ENCODE measurements at places on chromosomes 5 and 9. TPM values are rescaled to one million over a fixed set of nuclear protein-coding genes. Genes with fewer than 3 reads are reported as not detected.

DNA sequence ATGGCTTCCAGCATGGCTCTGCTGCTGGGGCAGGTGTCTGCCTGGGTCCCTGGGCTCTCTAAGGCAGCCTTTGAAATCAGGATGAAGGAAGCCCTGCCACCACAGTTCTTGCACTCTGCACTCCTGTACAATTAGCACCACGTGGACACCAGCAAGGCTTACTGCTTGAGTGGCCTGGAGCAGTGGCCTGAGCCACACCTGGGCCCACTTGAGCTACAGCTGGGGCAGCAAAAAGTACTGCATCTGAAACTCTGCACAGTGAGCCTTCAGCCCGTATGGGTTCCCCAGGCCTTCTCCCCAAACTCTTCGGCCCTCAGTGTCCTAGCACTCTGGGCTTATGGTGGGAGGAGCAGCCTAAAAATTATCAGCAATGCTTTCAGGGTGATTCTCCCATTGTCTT is 8.0 kb upstream of the INIP start:
- DNase-seq = no peak

- peak; percentile 65 for DNase-seq
These were observed 27.9 kb upstream of the CTNNA1 start for GRCh38 chr5:138725153-138725817.

- no peak for DNase-seq
These were observed 158.8 kb downstream of the CNTLN start for GRCh38 chr9:17293685-17294084.

GRCh38 chr5:38403877-38404635 is 145.7 kb downstream of the EGFLAM start:
- DNase-seq = no peak

The STPG3 gene
- polyA plus RNA-seq = 3.9 TPM

The SOX30 gene
- polyA plus RNA-seq = 0.64 TPM
